G401 (cell line): ENCODE measurements at places on chromosomes 3 and 15.

- DNase-seq = no peak
These were observed 32.7 kb upstream of the FAM98B start for GRCh38 chr15:38421069-38421690.

DNA sequence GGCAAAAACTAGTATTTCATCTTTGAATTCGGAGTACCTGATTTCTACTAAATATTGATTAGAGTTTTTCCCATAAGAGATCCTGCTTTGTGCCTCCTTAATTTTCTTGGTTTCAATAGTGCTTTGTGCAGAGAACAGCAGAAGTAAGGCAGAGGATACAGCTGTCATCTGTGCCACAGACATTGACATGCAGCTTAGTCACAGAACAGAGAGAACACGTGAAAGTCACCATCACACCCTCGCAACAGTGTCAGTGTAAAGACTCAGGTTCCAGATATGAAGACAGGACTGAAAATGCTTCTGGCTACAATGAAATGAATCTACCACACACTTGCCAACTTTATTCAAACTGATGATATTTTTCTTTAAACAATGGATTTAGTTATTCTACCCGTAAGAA lies 942.8 kb upstream of the CFAP20DC start:
- no peak for DNase-seq

DNA sequence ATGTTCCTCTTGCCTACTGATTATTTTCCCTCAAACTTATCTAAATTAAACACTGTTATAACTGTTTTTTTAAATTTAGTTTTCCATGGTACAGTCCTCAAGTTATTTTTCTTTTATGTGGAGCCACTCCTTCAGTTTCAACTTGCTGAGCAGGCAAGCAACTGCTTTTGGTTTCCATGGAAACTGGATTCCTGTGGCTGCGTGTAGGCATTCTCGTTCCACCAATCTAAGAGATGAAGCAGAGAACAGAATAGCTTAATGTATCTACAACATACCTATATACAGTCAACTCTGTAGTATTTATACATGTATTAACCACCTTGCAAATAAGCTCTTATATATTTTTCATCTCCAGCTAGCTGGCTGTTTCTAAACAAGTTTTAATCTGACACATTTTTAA lies 25.8 kb upstream of the ANXA2 start:
- peak; percentile 17 for DNase-seq

DNA sequence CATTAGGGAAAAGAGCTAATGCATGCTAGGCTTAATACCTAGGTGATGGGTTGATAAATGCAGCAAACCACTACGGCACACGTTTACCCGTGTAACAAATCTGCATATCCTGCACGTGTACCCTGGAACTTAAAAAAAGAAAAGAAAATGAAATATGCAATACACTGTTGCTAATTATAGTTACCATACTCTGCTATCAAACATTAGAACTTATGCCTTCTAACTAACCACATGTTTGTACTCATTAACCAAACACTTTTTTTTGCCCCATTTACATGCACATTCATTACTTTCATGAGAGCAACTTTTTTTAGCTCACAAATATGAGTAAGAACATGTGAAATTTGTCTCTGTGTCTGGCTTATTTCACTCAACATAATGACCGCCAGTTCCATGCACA lies 253.1 kb downstream of the CGGBP1 start:
- DNase-seq = no peak

DNA sequence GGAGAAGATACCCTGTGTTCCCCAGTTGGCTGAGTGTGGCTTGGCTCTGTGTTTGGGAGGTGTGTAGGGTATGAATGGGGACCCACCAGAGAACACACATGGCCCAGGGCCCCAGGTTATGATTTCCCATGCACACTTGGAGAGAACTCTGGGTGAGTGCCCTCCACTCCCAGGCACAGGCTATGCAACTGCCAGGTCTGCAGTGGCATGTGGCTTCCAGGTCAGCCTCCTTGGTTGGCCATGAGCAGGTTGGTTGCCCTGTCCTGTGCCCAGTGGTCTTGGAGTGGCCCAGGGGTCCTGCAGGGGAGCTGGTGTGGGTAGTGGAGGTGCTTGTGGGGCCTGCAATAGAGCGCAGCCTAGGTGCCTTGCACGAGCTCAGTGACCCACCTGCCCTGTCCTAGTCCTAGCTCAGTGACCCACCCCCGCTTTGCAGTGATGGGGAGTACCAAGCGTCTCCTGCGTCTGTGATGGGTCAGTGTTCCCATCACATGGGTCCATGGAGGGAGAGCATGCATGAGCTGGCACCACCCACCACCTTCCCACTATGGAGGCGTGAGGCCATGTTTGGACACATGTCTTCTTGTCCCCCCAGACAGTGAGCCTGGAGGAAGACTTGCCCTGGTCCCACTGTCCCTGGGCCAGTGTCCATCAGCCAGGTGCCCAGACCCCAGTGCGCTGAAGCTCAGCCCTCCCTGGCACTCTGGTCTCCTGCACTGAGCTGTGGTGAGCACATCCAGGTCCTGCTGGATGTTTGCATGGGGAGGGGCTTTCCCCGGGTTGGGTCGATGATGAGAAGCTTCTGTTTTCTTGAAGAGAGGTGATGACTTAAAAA lies 217.3 kb downstream of the SNRPN start:
- no peak for DNase-seq

GRCh38 chr3:839981-840380 lies 252.8 kb upstream of the CNTN6 start:
- DNase-seq = no peak

DNA sequence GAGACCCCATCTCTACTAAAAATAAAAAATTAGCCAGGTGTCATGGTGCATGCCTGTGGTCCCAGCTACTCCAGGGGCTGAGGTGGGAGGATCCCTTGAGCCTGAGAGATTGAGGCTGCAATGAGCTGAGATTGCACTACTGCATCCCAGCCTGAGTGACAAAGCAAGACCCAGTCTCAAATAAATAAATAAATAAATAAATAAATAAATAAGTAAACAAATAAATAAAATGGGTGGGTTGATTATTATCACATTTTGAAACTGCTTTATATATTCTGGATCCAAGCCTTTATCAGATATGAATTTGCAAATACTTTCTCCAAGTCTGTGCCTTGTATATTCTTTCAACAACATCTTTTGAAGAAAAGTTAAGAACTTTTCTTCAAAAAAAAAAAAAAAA lies 22.2 kb upstream of the PCSK6 start:
- DNase-seq = no peak

- no peak for DNase-seq
These were observed 50.8 kb upstream of the PSMD6 start for GRCh38 chr3:64074060-64074459.

GRCh38 chr3:177071496-177072156 lies 125.7 kb downstream of the TBL1XR1 start:
- DNase-seq = no peak

DNA sequence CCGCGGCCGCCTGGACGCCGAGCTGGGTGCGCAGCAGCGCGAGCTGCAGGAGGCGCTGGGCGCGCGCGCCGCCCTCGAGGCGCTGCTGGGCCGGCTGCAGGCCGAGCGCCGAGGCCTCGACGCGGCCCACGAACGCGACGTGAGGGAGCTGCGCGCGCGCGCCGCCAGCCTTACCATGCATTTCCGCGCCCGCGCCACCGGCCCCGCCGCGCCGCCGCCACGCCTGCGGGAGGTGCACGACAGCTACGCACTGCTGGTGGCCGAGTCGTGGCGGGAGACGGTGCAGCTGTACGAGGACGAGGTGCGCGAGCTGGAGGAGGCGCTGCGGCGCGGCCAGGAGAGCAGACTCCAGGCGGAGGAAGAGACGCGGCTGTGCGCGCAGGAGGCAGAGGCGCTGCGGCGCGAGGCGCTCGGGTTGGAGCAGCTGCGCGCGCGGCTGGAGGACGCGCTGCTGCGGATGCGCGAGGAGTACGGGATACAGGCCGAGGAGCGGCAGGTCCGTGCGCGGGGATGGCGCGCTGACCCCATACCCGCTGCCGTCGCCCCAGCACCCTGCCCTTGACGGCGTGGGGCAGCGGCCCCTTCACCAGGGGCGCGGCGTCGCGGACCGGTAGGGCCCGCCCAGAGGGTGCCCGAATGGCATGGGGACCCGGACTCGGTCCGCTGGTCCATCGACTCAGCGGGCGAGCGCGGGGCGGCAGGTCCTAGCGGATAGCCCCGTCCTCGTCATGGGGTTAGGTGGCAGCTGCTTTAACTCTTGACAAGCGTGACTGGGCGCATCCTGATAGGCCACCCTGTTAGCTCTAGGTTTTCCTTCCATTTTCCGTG lies 848 bp downstream of the SYNM start:
- DNase-seq = no peak

DNA sequence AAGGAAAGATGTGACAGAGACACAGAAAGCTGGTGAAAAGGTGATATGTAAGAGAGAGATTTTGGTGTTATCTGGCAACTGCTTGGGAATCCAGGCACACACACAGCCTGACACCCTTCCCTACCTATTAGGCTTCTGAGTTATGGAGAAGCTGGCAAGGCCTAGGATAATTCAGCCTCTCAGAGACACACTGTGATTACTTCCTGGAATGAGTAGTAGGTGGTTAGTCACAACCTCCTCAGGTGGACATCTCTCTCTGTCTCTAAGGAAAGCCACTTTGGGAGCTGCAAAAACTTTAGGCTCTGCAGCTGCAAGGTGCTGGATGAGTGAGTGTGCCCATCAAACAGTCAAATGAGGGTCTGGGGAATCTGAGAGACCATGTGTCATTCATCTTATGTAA lies 201.9 kb downstream of the PDCD6IP start:
- no peak for DNase-seq

DNA sequence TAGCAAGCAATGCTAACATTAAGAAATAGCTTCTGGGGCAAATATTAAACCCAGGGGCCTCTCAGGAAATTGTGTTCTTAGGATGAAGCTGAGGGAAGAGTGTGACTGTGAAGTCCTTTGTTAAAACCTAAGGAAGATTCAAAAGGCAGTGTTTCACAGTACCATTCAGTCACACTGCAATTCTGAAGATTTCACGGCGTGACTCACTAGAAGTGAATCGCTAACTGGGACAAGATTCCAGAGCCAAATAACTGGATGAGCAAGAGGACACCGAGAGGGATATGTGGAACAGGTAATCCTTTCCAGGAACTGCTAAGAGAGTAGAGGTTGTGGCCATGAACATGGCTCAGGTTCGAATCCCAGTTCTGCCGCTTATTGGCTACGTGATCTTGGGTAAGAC lies 61.8 kb upstream of the SMAD3 start:
- DNase-seq = no peak
